ENCODE measurements at places on chromosomes 3 and 15.

GRCh38 chr3:116980099-116980498 is 270.5 kb downstream of the TUSC7 start:
- no peak for DNase-seq

GRCh38 chr15:50321680-50322210 is 33.3 kb downstream of the GABPB1 start:
- DNase-seq, result no peak

DNA sequence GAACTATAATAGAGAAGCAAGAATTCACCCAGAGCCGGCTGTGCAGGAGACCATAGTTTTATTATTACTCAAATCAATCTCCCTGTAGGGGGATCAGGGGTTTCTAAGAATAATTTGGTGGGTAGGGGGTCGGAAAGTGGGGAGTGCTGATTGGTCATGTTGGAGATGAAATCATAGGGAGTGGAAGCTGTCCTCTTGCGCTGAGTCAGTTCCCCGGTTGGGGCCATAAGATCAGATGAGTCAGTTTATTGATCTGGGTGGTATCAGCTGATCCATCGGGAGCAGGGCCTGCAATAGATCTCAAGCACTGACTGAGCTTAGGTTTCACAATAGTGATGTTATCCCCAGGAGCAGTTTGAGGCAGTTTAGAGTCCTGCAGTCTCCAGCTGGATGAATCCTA is 97.0 kb upstream of the SNRPN start:
- DNase-seq, result no peak

GRCh38 chr3:195909644-195910498 is 1.5 kb upstream of the TNK2 start:
- DNase-seq, result peak; percentile 52

- DNase-seq, result peak; percentile 54
Observed at GRCh38 chr3:123286308-123287023, 84.7 kb downstream of the SEC22A start.

- DNase-seq, result no peak
Observed at GRCh38 chr3:8052659-8053058, 449.0 kb upstream of the LMCD1 start.

DNA sequence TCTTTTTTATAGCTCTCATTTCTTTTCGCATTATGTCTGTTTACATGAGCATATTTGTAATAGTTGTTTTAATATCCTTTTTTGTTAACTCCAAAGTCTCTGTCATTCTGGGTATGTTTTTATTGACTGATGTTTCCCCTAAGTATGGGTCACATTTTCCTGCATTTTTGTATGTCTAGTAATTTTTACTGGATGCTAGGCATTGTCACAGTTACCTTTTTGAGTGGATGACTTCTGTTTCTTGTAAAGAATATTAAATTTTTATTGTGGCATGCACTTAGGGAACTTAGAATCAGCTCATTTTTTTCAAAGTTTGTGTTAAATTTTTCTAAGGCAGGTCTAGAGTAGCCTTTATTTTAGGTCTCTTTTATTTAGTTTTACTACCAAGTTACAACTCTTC is 40.7 kb downstream of the ANAPC13 start:
- DNase-seq, result no peak

Data from inflammatory macrophage treated with lipopolysaccharide for 1 hour (primary cell).